Fibroblast of skin of back (primary cell): ENCODE measurements at places on chromosomes 12 and 14.

DNA sequence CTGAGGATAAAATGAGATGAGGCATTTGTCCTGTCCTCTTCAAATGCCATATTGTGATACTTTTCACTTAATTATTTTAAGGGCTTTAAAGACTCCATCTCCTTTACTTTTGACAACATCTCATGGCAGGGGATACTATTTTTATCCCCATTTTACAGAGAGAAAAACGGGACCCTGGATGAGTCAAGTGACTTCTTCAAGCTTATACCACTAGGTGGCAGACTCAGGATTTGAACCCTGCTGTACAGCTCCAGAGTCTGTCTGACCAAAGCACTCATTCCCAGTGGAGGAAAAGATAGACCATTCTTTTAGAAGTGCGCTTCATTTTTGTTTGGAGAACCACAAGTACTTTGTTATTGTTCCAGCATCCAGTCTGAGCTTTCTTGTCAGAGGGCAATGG, 1.7 kb upstream of the SMOC1 start:
- DNase-seq, result no peak

DNA sequence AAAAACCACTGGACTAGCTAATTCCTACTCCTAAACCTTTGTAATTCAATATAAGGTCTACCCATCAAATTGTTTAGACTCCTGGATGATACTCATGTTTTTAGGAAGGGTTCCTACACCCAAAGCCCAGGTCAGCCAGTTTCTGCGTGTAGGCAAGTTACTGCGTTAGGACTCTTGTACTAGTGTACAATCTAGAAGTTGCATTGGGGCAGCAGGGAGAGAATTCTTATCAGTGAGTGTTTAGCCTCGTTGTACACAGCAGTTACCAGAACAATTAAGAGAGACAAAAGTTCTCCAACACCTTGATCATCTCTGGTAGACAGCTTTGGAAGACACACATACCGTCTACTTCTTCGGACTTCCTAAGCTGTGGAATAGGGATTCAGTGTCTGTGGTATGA, 29.2 kb downstream of the FBXL14 start:
- no peak for DNase-seq

DNA sequence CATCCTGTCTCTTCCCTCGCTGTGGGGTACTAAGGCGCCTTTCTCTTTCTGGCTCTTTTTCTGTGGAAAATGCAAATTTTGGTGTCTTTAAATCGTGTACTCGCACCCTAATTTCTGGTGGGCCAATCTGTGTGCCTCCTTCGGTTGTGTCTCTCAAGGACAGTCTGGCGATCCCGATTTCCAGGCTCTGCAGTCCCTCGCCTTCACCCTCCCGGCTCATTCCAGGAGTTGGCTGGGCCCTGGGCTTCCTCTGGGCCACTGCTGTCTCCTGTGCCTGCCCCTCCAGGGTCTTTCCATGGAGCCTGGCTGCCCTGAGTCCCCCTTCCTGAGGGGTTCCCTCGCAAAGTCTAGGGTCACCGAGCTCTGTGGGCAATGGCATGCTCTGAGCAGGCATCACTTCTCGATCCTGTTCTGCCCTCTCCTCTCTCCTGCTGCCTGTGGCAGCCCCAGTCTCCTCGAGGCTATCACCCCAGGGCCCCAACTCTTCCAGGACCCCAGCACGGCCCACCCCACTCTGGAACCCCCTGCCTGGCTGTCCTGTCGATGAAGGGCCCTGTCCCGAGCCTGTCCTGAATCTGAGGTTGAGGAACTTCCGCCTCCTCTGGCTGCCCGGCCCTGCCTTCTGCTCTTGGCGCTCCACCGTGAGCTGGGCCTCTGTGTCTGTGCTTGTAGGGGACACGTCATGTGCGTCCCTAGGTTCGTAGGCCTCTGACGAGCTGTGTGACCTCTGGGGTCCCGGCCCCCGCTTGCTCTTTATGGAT, 24.1 kb downstream of the AHNAK2 start:
- DNase-seq, result no peak

DNA sequence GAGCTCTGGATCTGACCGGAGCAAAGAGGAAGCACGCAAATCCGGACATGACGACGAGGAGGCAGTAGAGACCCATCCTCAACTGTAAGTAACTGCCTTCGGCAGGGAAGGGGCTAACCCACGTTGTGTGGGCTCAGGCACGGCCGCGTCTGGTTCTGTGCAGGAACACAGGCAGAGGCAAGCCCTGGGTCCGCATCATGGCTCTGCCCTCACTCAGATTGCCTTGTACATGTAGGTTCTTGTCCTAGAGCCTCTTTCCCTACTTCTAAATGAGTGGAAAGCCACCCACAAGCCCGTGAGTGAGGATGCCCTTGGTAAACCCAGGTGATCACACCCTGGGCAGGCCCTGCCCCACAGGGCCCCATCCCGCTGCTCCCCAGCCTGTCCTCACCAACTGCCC, 8.9 kb upstream of the RPLP0 start:
- DNase-seq, result no peak

DNA sequence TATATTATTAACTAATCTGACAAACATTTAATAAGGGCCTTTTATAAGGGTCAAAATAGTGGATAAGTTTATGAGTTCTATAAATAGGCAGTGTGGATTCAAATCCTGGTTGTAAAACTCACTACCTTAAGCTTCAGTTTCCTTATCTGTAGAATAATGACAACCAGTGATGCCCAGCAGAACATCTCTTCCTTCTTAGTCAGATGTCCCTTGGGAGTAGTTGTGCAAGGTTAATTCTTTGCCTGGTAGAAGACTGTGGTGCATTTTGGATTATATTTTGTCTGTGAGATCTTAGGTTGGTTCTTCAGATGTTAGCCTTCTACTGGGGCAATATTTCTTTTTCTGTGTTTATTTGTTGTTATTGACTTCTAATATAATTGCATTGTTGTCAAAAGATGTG, 59.5 kb downstream of the ARID2 start:
- DNase-seq, result peak; percentile 82

- peak; percentile 72 for DNase-seq
Measured at GRCh38 chr14:67986131-67986841, 166.7 kb downstream of the RAD51B start.
